NCI-H1930 (cell line): ENCODE measurements at places on chromosomes 3 and 15.

- no peak for DNase-seq
Measured at GRCh38 chr3:155302481-155302880, 9.0 kb upstream of the STRIT1 start.

GRCh38 chr3:50353245-50354004, 2.8 kb downstream of the CYB561D2 start:
- no peak for DNase-seq

- DNase-seq, result no peak
Measured at GRCh38 chr3:155064920-155065319, 15.2 kb upstream of the MME start.

DNA sequence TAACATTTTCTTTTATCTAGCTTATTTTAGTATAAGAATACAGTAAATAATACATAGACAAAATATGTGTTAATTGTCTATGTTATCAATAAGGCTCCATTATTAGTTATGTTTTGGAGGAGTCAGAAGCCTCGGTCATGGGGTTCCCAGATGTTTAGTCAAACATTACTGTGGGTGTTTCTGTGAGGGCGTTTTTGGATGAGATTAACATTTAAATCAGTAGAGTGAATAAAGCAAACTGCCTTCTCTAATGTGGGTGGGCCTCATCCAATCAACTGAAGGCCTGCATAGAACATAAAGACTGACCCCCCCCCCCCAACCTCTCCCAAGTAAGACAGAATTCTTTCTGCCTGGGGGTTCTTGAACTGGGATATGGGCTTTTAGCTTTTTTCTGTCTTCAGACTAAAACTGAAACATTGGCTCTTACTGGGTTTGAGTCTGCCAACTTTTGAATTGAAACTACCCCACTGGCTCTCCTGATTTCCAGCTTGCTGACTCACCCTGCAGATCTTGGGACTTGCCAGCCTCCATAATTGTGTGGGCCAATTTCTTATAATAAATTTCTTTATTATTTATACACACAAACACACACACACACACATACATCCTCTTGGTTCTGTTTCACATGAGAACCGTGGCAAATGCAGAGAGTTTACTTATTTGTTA, 192.0 kb downstream of the TPRG1 start:
- no peak for DNase-seq

GRCh38 chr3:56629451-56629850, 53.6 kb downstream of the TASOR start:
- DNase-seq, result no peak

- no peak for DNase-seq
Measured at GRCh38 chr3:166052440-166052839, 215.2 kb upstream of the BCHE start.

GRCh38 chr3:174329321-174329720, 529.8 kb upstream of the NAALADL2 start:
- DNase-seq, result no peak

DNA sequence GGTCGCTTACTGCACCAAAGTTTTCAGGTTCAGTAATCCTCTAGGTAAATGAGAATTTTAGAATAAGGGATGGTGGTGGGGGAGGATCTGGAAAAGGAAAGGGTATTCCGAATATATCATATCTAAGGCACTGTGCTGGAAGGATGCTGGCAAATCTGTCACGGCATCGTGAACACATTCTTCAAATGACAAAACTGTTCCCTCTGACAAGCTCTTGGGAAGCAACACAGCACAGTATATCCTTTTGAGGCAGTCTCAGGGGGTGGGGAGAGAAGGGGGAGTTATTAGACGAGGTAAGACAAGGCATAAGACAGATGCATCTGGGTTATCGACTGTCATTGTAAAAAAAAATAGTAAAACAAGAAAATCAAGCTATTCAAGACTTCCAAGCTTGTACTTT, 289.6 kb upstream of the LRRN1 start:
- DNase-seq, result no peak

DNA sequence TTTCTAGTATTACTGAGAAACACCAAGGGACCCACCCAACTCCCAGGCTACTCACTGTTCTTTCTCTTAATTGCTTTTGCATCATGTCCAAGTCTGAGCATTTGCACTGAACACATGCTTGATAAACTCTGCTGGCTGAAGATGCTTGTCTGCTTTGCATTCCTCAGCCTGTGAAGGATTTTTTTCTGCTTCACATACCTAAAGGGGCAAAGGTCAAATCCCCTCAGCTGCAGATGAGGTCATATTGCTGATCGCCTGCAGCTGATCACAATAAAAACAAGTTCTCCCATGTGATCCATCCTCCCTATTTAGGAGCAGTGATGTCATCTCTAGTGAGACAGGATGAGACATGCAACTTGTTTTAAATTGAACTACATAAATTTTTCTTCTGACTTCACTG, 84.6 kb upstream of the DCBLD2 start:
- DNase-seq, result no peak

DNA sequence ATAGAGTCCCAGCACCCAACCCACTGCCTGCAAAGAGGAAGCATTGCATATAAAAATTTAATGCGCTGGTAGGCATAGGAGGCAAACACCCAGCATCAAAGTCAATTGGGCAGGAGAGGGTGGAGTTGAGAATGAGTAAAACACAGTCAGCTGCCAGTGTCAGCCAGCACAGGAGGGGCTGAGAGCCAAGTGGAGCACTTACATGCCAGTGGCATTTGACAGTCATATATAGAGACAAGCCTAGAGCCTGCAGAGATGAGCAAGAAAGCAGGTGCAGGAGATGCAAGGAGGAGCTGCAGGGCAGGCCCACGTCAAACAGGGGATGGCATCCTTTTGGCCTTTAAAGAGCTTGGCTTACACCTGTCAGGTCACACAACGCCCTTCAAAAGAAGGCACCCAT, 27.6 kb upstream of the ZFAND6 start:
- DNase-seq, result no peak

DNA sequence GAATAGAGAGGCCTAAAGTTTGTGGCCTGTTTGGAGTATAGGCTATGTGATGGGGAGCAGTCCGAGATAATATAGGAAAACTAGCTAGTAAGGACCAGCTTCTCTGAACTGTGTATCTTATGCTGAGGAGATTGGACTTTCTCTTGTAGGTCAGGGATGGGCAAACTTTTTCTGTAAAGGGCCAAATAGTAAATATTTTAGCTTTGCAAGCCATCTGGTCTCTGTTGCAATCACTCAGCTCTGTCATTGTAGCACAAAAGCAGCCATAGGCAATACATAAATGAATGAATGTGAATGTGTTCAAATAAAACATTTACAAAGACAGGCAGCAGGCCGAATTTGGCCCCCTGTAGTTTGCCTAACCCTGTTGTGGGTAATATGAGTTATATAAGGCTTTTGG, 24.5 kb downstream of the TMOD3 start:
- DNase-seq, result no peak

- DNase-seq, result no peak
Measured at GRCh38 chr3:34408088-34408487, 609.7 kb downstream of the PDCD6IP start.

DNA sequence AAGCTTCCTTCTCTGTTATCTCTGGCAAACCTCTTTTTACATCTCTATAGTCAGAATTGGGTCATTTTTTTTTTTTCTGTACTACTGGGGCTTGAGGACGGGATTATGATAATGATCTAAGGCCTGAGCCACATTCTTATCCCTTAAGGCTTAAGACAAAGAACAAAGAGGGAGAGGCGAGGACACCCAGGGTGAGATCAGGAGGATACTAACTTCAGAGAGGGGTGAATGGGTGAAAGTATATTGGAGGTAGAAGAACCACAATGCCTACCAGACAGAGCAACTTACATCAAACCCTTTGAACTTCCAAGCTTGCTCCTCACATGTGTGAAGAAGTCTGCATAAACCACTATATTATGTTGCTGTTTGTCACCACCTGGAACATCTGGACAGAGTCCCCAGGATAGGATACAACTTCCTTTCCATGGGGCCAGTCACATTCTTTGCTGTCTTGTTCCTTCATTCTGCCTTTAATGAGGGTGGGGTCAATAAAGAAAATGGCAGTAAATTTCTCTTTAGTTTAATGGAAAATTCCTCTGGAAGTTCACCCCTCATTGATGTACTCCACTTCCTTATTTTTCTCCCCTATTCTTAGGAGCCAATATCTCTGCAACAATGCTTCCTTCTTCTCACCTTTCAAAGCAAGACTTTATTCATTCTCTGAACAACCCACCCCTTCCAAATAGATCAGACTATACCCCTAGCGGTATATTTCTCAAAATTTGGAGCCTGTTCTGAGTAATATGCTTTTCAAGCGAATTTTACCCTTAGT, 9.1 kb upstream of the PDCD6IP start:
- DNase-seq, result no peak

DNA sequence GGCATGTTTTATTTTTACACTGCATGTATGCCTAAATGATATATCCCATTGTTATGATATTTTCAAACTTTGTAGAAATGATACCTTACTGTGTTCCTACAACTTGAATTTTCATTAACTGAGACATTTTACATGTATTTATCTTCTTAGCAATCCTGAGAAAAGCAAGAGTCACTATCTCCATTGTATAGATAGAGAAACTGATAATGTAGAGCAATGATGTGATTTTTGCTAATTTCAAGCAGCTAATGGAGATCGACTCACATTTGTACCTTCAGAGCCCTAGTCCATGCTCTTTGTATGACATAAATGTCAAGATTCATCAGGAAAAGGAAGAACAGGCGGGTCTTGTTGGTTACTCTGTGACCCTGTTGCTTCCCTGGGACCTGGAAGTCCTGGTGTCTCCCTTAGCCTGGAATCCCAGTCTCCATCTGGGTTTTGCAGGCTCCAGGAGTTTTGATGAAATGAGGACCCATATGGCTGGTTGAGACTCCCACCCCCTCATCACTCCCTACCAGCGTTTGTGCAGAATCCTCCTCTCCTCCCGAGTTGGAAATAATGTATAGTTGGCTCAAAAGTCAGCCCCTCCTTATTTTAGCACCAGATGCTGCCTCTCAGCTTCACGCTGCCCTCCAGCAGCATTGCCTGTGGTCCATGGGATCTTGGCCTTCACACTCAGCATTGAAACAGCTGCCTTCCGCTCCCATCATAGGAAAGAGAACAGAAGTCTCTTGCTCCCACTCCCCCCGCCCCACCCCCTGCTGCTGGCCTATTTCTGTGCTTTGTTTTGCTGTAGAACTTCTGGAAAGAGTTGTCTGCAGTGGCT, 67.1 kb downstream of the APBA2 start:
- no peak for DNase-seq

DNA sequence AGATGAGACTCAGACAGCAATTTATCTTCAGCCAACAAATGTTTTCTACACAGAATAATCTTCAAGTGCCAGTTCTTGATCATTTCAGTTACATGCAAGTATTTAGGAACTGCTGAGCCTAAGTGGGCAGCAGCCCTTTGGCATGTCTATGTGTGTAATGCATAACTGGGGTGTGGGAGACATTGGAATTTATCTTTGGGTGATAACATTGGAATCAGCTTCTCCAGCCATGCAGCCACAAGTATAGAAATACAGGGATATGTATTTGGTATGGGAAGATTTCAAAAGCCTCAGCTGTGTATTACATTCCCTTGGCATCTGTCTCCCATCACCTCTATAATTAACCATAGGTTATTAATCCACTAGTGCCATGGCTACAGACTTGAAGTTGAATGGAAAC, 63.4 kb upstream of the FOXP1 start:
- DNase-seq, result no peak

- DNase-seq, result no peak
Measured at GRCh38 chr3:78832785-78833204, 935.0 kb downstream of the ROBO1 start.

GRCh38 chr15:67018026-67018425, 47.4 kb upstream of the SMAD3 start:
- DNase-seq, result no peak

DNA sequence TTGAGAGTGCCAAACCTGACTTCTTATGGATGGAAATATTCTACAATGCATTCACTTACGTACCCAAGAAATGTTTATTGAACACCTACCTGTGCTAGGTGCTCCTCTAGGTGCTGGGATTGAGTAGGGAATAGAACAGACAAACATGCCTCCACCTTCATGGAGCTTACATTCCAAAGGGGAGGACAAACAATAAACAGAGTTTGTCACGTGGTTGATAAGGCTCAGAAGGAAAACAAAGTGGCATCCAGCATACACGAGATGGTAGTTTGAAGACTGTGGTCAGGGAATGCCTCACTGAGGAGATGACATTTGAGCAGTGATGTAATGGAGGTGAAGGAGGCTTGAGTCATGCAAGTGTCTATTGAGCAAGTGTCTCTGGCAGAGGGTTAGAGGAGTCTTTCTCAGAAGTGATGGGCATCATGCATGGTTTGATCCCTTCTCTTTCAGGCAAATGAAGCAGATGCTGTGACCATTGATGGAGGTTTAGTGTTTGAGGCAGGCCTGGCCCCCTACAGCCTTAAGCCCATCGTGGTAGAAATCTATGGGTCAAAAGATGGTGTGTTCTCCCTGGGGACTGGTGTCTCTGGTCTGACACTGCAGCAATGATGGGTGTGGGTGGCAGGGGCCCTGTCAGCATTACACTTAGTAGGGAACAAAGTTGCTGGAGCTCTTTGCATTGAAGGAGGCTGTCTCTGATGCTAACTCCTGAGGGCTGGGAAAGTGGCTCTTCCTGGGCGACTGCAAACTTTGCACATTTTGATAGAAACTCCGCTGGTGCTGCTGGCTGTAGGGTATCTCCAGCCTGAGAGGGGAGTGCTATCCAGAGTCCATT, 29.7 kb upstream of the TOPBP1 start:
- no peak for DNase-seq

- DNase-seq, result no peak
Measured at GRCh38 chr15:71635735-71636134, 174.6 kb upstream of the NR2E3 start.

- DNase-seq, result peak; percentile 8
Measured at GRCh38 chr3:149808209-149808829, 4.7 kb upstream of the RNF13 start.

GRCh38 chr3:28376424-28376823, 27.8 kb upstream of the AZI2 start:
- no peak for DNase-seq

DNA sequence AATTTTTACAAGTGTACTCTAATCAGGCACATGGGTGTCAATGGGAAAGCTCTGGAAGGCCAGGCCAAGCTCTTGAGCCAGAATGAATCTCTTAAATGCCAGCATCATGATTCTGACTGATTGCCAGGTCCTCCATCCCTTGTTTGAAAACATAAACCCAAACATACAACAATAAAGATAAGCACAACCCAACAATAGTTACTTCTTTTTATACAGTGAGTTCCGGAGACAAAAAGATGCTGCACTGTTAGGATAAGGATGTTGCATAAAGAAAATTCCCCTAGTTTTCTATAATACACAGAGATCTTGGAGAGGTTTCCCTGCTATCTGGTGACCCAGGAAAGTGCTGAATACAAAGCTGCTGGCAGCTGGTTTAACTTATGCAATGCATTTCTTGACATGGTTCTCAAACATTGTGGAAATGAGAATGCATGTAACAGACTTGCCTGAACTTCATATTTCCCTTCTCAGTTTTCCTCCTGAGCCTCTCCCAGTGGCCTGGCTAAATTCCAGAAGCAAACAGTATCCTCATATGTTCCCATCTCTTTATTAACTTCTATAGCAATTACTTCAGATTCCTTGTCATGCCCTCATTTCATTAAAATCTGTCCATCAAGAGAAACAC, 180.1 kb upstream of the PRICKLE2 start:
- no peak for DNase-seq

GRCh38 chr3:150495563-150496168, 50.6 kb downstream of the SERP1 start:
- peak; percentile 39 for DNase-seq
